T-cell (primary cell): ENCODE measurements at places on chromosomes 2 and 18.

DNA sequence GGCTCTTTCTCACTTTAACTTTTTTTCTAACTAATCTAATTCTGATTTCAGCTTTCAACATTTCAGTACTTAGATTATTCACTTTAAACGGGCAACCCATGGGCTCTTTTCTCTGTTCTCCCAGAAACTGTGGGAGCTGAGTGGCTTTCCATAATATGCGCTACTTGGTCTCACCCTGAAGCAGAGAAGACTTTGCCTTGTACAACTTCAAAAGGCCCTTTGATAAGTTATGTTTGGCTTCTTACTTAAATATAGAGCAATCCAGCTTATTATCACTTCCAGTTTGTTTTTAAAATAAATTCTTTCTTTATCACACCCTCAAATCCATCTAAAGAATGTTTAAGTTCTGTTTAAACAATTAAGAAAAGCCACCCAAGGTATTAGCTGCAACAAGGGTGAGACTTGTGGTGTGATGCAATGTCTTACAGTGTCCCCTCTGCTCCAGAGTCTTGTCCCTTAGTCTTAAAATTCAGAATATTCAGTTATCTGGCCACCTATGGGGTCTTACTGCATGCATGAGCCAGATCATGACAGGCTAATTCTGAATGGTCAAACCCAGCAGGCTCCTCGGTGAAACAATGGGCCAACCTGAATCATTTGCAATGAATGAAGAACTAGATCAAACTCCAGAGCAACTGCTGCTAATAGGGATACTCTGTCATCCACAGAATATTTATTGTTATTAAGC is 38.8 kb downstream of the GCG start:
- no peak for DNase-seq

- no peak for DNase-seq
These were observed 44.4 kb downstream of the KCNE4 start for GRCh38 chr2:223096235-223096970.

DNA sequence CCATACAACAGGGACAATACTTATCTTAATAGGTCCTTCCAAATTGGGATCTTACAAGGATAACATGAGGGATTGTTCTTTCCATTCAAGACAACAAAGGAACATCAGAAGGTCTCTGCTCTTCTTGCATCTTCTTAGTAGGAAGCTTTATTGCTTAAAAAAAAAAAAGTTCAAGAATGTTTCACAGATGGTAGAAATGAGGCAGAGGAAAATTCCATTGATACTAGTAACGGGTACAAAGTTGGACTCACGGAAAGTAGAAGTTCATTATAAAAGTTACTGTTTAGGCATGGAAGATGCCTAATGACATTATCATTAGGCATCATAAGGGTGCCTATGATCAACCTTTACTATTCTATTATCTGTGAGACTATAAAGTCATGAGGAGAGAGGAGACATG is 136.2 kb downstream of the LAMA3 start:
- DNase-seq: no peak

GRCh38 chr18:5537860-5538259 is 5.9 kb downstream of the EPB41L3 start:
- no peak for DNase-seq

DNA sequence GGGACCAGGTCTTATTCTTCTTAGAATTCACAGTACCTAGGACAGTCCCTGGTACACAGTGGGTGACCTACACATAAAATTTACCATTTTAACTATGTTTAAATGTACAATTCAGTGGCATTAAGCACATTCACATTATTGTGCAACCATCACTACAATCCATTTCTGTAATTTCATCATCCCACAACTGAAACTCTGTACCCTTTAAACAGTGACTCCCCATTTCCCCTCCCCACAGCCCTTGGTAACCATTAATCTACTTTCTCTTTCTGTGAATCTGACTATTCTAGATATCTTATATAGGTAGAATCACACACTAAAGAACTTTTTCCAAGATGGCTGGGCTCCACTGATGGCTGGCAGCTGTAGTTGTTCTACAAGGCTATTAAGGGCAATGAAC is 41.6 kb downstream of the GFPT1 start:
- no peak for DNase-seq

DNA sequence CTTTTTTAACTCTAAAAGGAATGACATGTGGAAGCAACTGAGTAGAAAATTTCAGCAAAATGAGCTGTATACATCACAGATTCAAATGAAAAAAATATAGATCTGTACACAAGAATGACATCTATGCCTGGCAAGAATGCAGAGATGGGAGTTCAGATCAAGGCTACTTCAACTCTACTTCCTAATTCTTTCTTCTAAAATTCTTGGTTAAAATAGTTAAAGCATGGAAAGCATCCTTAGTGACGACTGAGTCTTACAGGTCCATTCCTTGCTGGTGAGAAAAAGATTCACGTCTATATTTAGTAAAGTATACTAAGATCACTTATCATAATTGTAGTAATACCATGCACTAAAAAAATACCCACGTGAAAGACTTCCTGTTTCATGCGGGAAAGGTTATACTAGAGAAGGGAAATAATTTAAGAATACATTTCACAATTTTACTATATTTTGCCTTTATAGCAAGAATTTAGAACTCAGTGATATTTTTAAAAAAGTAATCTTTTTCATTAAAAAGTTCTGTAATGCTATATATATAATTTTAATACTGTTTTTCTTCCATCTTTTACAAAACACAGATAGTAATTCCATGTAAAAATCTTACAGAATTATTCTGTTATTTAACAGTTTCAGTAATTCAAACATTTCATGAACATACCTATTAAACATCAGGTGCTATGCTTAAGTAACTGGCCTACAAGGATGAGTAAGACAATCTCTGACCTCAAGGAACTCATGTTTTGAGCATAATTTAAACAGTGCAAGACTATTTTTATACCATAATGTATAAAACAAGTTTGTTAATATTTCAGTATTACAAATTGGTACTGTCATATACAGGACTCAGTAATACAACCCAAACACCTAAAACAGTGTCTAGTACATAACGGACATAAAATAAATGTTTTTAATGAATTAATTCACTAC is 159.6 kb downstream of the BAZ2B start:
- DNase-seq: no peak

- DNase-seq: no peak
These were observed 96.1 kb downstream of the PID1 start for GRCh38 chr2:229174794-229175496.

DNA sequence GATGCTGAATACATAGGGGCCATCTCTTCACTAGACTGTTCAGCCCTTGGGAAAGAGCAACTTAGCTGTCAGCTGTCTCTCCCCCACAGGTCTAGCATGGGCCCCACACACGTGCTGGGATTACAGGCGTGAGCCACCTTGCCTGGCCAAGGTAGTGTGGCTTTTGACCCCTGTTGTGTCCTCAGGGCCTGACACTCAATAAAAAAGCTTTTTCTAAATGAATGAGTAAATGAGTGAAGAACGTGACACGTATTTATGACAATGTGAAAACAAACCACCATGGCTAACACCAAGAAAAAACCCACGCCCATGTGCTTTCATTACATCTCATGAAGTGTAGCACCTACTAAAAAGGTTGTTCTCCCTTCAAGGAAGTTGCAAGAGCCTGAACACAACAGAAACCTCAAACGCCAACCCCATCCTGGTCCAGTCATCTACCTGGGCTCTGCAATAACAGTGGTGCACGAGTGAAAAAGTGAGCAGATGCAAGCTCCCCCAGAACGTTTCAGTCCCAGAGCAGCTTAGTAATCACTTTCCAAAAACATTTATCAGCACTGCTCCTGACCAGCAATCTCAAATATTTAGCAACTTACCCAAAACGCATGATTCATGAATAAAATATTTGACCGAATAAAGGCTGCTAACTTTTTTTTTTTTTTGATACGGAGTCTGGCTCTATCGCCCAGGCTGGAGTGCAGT is 3.4 kb downstream of the WDFY1 start:
- DNase-seq: peak; percentile 60

GRCh38 chr2:201932511-201932910 is 101.1 kb upstream of the FZD7 start:
- no peak for DNase-seq

GRCh38 chr2:46134531-46135227 is 162.5 kb upstream of the EPAS1 start:
- no peak for DNase-seq

DNA sequence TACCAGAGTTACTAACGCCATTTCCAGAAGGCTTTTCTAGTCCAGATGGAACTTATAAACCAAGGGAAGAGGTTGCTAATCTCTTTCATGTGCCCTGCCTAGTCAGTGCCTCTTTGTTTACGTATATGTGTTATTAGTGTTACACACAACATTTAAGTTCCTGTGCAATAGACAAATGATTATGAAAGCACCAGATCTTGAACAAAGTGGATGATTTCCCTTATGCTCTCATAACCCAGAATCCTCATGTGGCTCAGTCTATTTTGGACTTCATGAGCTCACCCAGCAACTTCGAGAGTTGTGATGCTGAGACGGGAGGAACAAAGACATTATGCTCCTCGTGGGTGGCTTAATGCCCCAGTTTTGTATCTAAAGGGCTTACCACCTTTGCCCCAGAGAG is 214.4 kb upstream of the SP5 start:
- no peak for DNase-seq

DNA sequence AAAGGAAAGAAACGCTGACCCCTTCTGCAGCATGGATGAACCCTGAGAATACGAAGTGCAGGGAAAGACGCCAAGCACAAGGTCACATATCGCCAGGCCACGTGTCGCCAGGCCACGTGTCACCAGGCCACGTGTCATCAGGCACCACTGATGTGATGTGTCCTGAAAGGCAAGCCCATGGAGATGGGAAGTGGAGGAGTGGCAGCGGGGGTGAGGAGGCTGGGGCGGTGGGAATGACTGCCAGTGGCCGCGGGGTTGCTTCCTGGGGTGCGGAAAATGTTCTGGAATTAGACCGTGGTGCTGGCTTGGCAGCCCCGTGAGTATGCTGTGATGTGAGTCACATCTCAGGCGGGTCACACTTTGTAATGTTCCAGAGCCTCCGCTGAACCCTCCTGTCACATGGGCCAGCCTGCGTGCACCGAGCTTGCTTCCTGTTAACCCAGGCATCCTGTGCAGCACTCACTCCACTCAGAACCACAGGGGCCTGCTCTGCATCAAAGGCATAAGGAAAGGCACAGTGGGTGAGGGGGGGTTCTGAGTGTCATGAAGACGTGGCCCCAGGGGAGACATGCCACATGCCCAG is 39.0 kb downstream of the SLC66A2 start:
- peak; percentile 43 for DNase-seq

DNA sequence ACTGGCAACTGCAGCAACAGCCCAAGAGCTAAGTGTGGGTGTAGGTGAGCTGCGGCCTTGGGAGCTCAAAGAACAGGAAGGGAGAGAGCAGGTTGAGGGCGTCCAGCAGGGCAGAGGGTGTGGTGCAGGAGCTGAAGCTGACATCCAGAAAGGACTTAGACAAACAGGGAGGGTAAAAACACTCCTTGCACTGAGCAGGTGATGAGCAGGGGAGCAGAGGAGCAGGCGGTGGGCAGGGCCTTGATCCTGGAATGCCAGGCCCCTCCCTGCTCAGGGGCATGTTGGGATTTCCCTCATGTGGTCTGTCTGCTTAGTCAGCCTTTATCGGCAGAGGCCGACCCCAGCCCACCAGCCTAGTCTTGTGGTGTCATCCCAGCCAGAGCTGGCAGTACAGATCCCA is 63.6 kb downstream of the VSNL1 start:
- no peak for DNase-seq

DNA sequence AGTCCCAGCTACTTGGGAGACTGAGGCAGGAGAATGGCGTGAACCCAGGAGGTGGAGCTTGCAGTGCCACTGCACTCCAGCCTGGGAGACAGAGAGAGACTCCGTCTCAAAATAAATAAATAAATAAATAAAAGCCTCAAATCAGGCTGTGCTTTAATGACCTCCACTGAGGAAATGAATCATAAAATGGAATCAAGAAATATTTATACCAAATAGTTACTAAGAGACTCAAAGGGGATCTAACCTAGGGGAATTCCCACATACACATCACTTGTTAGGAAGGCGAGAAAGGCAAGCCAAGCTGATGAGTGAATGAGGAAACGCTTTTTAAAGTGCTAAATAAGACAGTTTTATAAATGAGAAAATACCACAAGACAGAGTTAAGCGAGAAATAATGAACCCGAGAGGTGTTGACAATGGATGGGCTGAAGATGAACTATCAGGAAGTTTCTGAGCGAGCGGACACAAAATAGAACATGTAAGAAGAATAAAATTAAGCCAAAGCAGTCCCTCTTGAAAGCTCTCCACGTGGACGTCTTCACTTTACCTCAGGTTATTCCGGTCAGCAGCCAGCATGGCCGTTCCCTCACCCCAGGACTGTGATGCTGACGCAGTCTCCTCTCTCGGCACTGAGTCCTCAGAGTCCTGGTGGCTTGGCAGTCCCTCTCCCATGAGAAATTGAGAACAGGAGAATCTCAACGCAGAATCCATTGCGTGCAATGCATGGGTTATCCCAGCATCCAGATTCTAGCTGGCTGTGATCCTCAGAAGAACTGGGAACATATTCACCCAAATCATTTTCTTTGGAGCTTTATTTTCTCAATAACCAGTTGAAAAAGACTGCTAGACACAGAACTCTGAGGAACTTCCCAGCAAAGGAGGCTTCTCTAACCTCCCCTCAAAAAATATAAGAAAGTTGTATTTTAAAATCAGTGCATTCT is 22.3 kb downstream of the PXDN start:
- no peak for DNase-seq

GRCh38 chr2:144085016-144085415 is 434.9 kb downstream of the ZEB2 start:
- DNase-seq: no peak

DNA sequence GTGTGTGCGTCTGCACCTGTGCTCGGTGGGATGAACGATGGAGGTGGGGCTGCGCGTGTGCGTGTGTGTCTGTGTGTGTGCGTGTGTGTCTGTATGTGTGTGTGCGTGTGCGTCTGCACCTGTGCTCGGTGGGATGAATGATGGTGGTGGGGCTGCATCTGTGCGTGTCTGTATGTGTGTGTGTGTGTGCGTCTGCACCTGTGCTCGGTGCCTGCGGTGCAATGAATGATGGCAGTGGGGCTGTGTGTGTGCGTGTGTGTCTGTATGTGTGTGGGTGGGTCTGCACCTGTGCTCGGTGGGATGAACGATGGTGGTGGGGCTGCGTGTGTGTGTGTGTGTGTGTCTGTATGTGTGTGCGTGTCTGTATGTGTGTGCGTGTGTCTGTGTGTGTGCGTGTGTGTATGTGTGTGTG is 48.5 kb upstream of the CTDP1 start:
- DNase-seq: no peak

- no peak for DNase-seq
These were observed 153.3 kb upstream of the RAB12 start for GRCh38 chr18:8455661-8456614.

- no peak for DNase-seq
These were observed 461.2 kb upstream of the TMEFF2 start for GRCh38 chr2:192655916-192656315.

GRCh38 chr18:27349284-27349882 is 164.3 kb upstream of the CHST9 start:
- DNase-seq: no peak

DNA sequence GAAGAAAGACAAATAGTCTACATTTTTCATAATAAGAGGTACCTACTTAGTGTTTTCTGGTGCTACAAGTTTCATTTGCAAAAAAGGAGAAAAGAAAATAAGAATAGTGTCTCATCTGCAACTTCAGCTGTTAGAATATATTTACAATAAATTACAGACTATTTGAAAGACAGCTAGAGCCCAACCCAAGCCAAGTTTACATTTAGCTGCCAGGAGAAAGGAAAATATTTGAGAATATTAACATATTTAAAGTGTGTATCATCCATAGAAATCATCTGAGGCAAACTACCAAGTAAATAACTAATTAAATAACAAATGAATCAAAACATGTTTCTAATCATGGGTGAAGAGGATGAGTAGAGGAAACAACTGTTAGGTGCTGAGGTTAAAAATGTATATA is 209.2 kb upstream of the ZSWIM2 start:
- no peak for DNase-seq
